Natural killer cell (primary cell): ENCODE measurements at places on chromosomes 6 and 20. TPM values are rescaled to one million over a fixed set of nuclear protein-coding genes. Genes with fewer than 3 reads are reported as not detected.

The TP53TG5 gene
- 0.14 TPM for total RNA-seq

The NR2E1 gene
- total RNA-seq = not detected

The MUC21 gene
- not detected for total RNA-seq

The DOK5 gene
- not detected for total RNA-seq

The FAM229B gene
- total RNA-seq = 0.97 TPM

The C6orf58 gene
- not detected for total RNA-seq

The CDSN gene
- not detected for total RNA-seq

The EPPIN gene
- not detected for total RNA-seq

The TRIM31 gene
- total RNA-seq = not detected

The CDH26 gene
- 2.0 TPM for total RNA-seq

The THBD gene
- 2.8 TPM for total RNA-seq
